ENCODE measurements at places on chromosomes 16 and 17. TPM values are rescaled to one million over a fixed set of nuclear protein-coding genes. Genes with fewer than 3 reads are reported as not detected.

The FOXN1 gene
- not detected for total RNA-seq

The TMEM100 gene
- total RNA-seq, result 0.20 TPM

The ITGAL gene
- total RNA-seq, result 0.92 TPM

The SYNGR3 gene
- 68.8 TPM for total RNA-seq

The DUSP3 gene
- total RNA-seq, result 14.4 TPM

The HAP1 gene
- total RNA-seq, result 0.09 TPM

The HOXB6 gene
- 14.2 TPM for total RNA-seq

The CD79B gene
- total RNA-seq, result 0.38 TPM

The BICDL2 gene
- total RNA-seq, result 0.09 TPM

The SLC46A1 gene
- 4.3 TPM for total RNA-seq

The KCNH4 gene
- total RNA-seq, result 1.8 TPM

The COTL1 gene
- 186 TPM for total RNA-seq

The UTS2R gene
- 0.22 TPM for total RNA-seq

The CSH1 gene
- total RNA-seq, result not detected

The TRIM72 gene
- not detected for total RNA-seq

The PRKCB gene
- 214 TPM for total RNA-seq

The TBX2 gene
- 0.13 TPM for total RNA-seq

The KRTAP1-5 gene
- not detected for total RNA-seq

The LGALS3BP gene
- 8.7 TPM for total RNA-seq

The ATP1B2 gene
- 4.7 TPM for total RNA-seq

The TBC1D3H gene
- not detected for total RNA-seq

The C16orf89 gene
- total RNA-seq, result not detected

The CA7 gene
- total RNA-seq, result not detected

The CDH3 gene
- total RNA-seq, result 0.09 TPM

The SLC47A1 gene
- total RNA-seq, result not detected

The MILR1 gene
- total RNA-seq, result 4.1 TPM

The BCAR1 gene
- total RNA-seq, result 25.6 TPM

The PIK3R6 gene
- total RNA-seq, result not detected

The ZBTB4 gene
- 6.9 TPM for total RNA-seq

The SYCE1L gene
- 2.7 TPM for total RNA-seq

The AGRP gene
- not detected for total RNA-seq

The RNF157 gene
- total RNA-seq, result 29.0 TPM

The HBA1 gene
- total RNA-seq, result 2,388 TPM

The EFCAB13 gene
- 1.0 TPM for total RNA-seq

The CBX4 gene
- total RNA-seq, result 50.5 TPM

The FAM171A2 gene
- total RNA-seq, result 8.6 TPM

The DNAH2 gene
- total RNA-seq, result not detected

The G6PC3 gene
- 41.9 TPM for total RNA-seq

The CTRB1 gene
- 5.3 TPM for total RNA-seq

The TEKT3 gene
- not detected for total RNA-seq

The ADAP2 gene
- 0.58 TPM for total RNA-seq
